ENCODE measurements at places on chromosomes 7 and 10.

DNA sequence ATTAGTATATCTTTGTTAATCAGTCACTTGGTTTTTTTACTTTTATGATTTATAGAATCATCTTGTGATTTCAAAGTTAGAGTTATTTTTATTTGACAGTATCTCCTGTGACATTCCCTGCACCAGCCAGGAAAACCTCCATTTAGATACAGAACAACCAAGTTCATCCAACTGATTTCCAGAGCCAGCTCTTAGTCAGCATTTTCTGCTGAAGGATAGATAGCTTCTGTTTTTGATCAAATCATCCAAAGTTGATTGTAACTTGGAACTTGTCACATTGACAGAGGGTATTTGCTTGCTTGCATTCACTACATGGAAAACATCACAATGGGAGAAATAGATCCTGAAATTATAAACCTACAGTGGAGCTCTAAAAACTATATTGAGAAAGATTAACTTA lies 122.6 kb downstream of the PON1 start:
- DNase-seq, result no peak

DNA sequence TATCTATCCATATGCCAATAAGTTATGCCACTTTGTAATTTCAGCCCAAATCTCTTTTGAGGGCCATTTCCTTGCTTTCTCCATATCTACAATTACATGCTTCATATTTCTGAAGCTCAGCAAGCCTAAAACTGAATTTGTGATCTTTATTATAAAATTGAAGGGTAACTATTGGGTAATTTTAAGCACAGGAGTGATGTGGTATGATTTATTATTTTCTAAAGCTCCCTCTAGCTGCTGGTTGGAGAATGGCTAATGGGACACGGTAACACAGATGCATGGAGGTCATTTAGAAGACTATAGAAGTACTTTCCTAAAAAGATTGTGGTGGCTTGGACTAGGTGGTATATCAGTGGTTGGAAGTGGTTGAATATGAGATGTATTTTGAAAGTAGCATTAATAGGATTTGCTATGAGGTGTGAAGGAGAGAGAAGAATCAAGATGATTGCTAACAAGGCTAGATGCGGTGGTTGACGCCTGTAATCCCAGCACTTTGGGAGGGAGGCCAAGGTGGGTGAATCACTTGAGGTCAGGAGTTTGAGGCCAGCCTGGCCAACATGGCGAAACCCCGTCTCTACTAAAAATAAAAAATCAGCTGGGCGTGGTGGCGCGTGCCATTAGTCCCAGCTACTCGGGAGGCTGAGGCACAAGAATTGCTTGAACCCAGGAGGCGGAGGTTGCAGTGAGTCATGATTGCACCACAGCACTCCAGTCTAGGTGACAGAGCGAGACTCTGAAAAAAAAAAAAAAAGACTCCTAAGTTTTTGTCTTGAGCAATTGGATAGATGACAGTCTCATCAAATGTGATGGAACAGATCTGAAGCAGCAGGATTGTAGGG lies 13.9 kb downstream of the KLHDC10 start:
- DNase-seq, result no peak

GRCh38 chr7:130953196-130953595 lies 219.2 kb upstream of the KLF14 start:
- no peak for DNase-seq

DNA sequence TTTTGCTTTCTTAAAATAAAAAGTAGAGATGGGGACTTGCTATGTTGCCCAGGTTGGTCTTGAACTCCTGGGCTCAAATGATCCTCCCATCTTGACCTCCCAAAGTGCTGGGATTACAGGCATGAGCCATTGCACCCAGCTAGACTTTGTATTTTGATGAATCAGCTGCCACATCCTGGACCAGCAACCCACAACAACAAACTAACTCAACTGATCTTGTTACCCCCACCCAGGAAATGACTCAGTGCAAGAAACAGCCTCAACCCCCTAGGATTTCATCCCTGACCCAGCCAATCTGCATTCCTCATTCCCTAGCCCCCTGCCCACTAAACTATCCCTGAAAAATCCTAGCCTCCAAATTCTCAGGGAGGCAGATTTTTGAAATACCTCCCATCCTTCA lies 123.8 kb downstream of the IPMK start:
- no peak for DNase-seq

GRCh38 chr10:77289027-77289501 lies 348.5 kb downstream of the KCNMA1 start:
- no peak for DNase-seq
